ENCODE measurements at places on chromosomes 12 and 14.

DNA sequence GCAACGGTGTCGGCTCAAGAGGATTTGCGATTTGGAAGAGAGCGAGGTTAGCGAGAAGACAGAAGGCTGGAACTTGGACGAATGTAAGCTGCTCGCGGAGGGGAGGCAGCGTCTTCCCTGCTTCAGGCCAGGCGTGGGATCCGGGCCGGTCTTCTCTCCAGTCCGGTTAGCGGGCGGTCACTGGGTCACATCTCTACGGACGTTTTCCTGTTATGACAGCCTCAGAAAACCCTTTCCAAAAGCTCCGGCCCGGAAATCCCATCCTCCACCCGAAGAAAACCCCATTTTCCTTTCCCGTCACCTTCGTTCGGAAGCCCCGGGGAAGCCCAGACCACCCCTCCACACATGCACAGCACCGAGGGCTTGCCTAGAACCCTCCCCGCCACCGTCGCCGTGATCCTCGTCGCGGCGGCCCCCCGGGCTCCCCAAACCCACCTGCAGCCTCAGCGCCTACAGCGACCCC is 268 bp downstream of the NDUFB1 start:
- peak; percentile 47 for DNase-seq

DNA sequence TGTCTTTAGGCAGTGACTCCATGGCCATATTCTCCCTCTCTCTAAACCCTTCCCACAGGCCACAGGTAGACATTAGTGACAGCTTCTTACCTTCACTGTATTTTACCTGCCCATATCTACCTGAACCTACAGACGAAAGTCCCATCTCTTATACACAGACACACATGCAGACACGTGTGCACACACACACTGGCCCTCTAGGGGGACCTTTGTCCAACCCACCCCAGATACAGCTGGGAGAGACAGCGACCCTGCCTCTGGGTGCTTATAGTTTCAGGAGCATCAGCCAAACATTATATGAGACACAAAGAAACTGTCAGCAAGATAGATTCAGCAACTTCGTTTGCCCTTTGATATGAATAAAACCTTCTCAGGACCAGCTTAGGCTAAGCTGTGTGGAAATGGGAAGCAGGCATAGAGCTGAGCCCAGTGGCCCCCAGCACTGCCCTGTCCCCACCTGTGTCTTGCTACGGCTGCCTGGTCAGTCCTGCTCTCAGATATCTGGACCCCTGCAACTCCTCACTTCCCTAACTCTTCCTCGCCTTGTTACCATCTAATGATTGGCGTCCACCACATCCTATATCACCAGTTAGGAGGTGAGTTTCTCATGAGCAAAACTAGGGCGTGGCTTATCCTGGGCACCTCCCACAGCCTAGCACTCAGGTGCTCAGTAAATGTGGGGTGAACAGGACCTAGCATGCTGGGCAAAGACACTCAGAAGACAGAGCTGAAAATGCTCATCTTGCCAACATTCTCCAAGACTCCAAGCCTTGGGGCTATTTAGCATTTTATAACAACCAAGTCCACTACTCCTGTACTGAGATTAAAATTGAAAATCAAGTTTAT is 12.0 kb upstream of the CD9 start:
- DNase-seq: no peak

DNA sequence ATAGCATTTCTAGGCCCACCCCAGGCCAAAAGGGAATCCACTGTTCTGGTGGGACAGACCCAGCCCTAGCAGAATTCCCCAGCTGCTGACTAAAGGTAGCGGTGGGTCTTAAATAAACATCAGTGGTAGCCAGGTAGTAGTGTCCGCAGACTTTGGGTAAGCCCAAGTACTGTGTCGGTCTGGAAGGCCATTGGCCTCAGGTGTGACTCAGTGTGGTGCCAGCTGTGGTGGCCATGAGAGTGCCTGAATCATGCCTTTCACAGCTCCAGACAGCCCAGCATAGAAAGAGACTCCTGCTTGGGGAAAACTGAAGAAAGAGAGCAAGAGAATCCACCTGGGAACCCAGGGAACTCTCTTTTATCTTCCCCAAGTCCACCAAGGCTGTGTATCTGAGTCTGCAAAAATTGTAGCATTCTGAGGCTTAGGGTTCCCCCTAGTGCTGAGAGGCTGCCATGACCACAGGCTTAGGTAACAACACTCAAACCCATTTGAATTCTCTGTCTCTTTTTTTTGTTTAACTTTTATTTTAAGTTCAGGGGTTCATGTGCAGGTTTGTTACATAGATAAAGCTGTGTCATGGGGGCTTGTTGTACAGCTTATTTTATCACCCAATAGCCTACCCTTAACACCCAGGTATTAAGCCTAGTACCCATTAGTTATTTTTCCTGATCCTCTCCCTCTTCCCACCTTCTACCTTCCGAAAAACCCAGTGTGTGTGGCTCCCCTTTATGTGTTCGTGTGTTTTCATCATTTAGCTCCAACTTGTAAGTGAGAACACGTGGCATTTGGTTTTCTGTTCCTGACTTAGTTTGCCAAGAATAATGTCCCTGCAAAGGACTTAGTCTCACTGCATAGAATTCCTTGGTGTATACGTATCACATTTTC is 16.7 kb upstream of the CD163L1 start:
- DNase-seq: peak; percentile 81

- DNase-seq: peak; percentile 88
These were observed 5.8 kb downstream of the CCNB1IP1 start for GRCh38 chr14:20327005-20327869.

GRCh38 chr12:65631621-65632111 is 192.6 kb upstream of the HMGA2 start:
- DNase-seq: no peak

DNA sequence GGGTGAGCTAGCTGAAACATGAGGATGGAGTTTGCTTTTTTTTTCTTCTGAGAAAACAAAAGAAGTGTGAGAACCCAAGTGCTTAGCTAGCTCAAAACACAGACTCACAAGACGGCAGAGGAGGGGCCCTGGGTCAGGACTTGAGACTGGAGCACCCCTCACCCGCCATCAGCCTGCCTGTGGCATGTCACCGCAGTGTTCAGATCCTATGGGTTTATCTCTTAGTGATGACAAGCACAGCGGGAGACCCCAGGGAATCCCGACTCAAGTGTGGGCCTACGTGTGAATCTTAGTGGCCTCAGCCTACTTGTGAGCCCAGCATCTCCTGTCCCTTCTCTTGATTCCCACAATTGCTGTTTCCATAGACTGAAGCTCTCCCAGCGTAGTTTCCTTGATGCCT is 22.9 kb downstream of the DYRK4 start:
- no peak for DNase-seq

DNA sequence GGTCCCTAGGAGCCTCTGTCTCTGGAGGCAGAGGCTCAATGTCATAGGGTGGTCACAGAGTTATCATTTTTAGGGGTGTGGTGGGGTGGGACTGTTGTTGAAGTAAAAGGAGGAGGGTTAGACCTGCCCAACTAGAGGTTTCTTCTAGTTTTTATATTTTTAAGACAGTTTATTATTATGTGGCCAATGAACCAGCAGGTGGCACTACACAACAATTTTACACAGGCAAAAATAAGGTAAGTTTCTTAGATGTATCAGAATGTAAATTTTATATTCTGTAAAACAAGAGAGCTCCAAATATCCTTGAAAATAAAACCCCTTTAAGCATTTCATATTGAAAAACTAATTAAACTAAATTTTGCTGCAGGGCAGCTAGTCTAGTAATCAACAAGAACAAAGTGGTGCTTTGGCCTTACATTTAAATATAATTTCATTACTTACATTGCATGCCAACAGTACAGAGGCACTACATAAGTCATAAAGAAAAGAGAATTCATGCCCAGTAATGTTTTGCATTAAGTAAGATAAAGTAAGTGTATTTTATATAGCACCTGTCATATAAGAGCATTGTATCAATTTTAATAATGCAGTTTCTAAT is 22.2 kb upstream of the OVCH1 start:
- peak; percentile 68 for DNase-seq

DNA sequence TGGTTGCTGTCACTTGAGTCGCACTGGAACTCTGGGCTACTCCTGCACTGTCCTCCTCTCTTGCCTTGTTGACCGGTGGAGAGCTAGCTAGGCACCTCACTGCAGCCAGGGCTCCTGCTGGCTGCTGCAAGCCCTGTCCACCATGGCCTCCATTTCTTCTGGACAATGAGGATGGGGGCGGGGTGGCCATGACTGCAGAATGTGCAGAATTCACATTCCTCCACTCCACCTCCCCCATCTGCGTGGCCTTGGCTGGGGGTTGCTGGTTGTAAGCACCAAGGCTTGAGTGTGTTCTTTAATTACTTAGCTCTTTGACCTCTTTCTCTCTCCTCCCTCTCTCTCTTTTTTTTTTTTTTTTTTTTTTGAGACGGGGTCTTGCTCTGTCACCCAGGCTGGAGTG is 248.5 kb downstream of the PCNX1 start:
- no peak for DNase-seq

GRCh38 chr14:63155511-63156185 is 48.6 kb upstream of the RHOJ start:
- DNase-seq: no peak

DNA sequence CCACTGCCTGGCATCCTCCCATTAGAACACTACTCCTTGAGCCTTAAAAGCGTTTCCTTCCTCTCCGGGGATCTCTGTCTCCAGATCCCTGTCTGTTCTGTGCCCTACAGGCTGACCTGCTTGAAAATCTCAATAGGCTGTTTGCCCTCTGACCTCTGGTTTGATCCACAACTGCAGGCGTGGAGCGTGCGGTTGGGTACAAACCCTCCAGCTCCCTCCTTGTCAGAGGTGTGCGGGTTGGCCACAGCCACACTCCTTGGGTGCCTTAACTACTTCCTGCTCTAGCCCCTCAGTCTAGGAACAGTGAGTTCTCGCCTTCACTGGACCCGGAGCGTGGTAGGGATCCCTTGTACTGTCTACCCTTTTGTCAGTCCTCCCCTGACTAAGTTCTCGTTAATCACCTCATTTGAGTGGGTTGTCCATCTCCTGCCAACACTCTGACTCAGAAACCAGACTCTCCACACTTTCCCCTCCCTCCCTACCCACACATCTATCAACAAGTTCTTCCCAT is 33.1 kb downstream of the CMKLR1 start:
- no peak for DNase-seq

DNA sequence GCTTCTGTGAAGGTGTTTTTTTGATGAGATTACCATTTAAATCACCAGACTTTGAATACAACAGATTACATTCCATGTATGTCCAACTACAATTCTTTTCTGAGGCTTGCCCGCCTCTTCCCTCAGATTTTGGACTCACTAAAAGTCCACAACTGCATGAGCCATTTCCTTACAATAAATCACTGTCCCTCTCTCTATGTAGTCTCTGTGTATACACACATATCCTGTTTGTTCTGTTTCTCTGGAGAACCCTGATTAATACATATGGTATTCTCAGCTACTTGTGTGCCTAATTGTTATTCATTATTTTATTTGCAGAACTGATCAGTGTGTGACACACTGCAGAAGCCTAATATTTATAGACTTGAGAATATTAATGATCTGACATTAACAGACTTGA is 2.4 kb upstream of the MIPOL1 start:
- no peak for DNase-seq

DNA sequence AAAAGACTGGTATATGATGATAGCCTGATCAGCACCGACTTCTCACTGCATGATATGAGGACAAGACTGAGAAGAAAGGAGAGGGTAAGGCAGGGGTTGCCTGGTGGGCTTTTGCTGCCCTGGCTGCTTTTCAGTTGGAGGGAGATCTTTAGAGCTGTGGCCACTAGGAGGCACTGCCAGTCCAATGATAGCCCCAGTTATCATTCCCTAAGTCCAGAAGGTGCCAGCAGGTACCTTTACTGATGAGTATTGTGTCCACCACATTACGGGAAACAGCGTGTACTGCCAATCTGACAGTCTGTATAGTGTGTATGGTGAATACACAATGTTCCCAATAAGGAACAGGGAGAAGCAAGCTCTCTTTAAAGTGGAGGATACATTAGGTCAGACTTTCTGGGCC is 55.8 kb upstream of the CCDC175 start:
- DNase-seq: peak; percentile 58

DNA sequence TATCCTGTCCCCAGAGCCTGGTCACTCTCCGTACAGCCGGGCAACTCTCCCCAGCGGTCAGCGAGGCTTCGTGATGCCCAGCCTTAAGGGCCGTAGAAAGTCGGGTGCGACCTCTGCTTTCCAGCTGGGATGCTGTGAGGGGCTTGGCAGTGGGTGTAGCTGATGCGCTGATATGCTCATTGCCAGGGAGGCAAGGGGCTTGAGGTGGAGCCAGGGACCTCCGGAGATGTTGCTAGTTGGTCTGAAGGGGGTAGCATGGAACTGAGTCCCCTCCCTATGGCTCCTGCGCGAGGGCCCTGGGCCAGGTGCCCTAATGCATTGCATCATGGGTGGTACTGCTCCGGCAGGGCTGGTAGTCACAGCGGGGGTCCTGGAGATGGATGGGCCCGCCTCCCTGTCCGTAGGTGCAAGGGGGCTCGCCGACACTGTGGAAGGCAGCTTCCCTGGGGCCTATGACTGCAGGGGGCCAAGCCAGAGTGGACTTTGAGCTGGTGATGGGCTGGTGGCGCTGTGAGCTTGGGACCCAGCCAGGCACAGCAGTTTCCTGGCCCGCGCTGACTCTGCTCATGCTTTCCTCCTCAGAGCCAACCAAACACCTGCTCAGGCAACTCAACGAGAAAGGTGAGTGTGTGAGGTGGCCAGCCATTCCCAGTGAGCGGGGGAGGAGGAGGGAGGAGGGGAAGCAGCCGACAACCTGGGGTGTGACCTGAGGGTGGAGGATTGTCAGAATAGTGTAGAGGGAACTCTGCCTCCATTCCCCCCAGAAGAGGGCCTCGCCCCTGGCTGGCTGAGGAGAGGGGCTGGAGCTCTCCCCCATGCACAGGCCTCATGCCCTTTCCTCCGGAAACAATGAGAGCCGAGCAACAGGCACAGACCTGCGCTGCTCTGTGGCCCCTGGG is 32.3 kb downstream of the PLEKHG3 start:
- DNase-seq: no peak

DNA sequence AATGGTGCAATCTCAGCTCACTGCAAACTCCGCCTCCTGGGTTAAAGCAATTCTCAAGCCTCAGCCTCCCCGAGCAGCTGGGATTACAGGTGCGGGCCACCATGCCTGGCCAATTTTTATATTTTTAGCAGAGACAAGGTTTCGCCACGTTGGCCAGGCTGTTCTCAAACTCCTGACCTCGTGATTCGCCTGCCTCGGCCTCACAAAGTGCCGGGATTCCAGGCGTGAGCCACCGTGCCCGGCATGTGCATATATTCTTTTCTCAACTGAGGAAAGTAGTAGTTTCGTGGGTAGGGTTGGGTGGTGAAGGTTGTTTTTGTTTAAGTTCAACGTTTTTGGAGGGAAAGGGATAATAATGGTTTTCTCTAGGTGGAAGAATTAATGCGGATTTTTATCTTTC is 94.2 kb upstream of the CEP83 start:
- no peak for DNase-seq
